ENCODE measurements at places on chromosomes 13 and 19. TPM values are rescaled to one million over a fixed set of nuclear protein-coding genes. Genes with fewer than 3 reads are reported as not detected.

Gene KIR2DL3
- total RNA-seq: not detected

Gene MCF2L
- 120 TPM for total RNA-seq

Gene ILF3
- total RNA-seq: 134 TPM

Gene KLK15
- not detected for total RNA-seq

Gene MYO16
- 98.3 TPM for total RNA-seq

Gene SUPT20H
- total RNA-seq: 73.1 TPM
